Activated CD4-positive, CD25-positive, alpha-beta regulatory T cell treated with anti-CD3 and anti-CD28 coated beads, Interleukin-2, amount 50 U/mL, for 24 hours (primary cell): ENCODE measurements at places on chromosomes 16 and 17.

GRCh38 chr17:56819431-56820145 lies 14.1 kb downstream of the C17orf67 start:
- peak; percentile 37 for ATAC-seq

DNA sequence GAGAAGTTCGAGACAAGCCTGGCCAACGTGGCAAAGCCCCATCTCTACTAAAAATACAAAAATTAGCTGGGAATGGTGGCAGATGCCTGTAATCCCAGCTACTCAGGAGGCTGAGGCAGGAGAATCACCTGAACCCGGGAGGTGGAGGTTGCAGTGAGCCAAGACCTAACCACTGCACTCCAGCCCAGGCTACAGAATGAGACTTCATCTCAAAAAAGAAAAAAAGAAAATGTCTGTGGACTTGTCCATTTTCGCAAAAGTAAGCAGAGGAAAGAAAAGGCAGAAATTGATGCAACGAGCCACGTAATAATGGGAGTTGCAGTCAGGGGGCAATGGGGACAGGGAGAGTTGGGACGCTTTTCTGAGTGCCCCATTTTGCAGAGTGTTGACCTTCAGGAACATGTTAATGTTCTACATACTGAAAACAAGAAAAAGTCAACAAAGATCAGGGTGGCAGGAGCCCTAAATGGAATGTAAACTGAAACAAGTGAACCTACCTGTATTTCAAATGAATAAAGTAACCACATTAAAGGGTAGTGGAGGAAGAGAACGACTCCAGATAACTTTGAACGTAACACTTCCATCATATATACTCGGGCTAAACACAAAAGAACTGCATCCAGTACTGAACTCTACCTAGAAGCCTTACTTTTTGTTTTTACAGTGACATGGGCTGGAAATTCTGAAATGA lies 76.4 kb downstream of the CNGB1 start:
- no peak for ATAC-seq

GRCh38 chr17:12407495-12408252 lies 258.0 kb upstream of the MYOCD start:
- ATAC-seq = no peak

DNA sequence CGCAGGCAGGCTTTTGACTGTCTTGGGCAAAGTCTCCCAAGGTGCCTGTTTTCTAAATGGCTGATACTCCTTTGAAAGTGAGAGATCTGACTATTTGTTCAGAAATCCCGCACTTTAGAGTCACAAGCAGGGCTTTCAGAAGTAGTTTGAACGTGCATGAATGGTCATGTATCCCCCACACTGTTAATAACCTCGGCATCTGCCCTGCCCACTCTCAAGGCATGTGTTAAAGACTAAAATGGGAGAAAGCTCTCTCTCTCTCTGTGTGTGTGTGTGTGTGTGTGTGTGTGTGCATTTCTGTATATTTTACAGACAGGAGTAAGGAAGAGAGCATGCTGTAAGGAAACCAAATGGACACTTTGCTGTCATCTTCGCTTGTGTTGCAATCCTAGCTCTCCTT lies 163.7 kb downstream of the MAF start:
- no peak for ATAC-seq

GRCh38 chr17:45577571-45578279 lies 87.2 kb upstream of the PLEKHM1 start:
- no peak for ATAC-seq

DNA sequence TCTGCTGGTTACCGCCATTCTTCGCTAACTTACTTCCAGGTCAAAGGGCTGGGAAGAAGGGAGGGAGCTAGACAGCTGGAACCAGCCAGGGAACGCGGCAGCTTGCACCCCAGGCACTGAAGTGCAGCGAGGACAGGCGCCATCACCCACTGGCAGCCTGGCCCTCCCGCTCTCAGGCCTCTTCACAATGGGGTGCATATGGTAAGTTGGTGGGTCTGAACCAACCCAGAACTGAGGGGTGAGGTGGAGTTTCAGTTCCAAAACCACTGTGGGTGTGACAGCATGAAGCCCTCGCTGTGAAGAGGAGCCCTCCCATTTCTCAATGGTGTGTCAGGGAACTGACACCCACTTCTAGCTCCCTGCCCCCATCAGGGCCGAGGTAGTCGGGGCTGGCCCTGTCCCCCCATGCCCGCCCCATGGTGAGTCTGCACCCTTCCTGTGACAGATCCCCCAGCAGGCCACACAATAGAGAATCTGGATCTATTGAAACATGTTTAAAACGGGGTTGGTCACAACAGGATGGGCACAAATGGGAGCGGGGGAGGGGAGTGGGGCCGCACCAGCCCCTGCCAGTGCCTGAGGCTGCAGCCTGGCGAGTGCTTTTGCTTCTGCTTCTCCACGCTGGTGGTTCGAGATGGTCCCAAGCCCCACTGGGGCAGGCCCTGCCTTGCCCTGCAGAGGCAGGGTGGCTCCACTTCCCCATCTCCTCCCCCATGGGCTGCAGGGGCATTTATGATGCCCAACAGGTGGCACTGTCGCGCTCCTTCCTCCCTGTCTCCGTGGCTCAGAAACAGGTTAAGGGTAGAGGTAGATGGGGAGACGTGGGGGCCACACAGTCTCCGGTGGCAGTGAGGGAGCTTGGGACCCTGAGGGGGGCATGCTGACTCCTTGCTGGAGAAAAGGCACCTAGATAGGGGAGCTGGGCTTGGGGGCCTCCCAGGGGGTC lies 2.3 kb downstream of the LIMD2 start:
- ATAC-seq = peak; percentile 53
